Uterus (tissue), 4 donors: ENCODE measurements at places on chromosomes 5 and 9. TPM values are rescaled to one million over a fixed set of nuclear protein-coding genes. Genes with fewer than 3 reads are reported as not detected.

GRCh38 chr5:86596476-86596875 lies 21.3 kb upstream of the COX7C start:
- H3K27me3 ChIP-seq: no peaks in the 10 kb centered on the region
- H3K4me3 ChIP-seq: no peak overlapping the region
- H3K36me3 ChIP-seq: no peaks in the 10 kb centered on the region
- DNase-seq: no peak
- H3K27ac ChIP-seq: no peak overlapping the region

GRCh38 chr9:23783509-23783908 lies 42.5 kb downstream of the ELAVL2 start:
- H3K27ac ChIP-seq: no peak overlapping the region
- no peaks in the 10 kb centered on the region for H3K36me3 ChIP-seq
- H3K27me3 ChIP-seq: no peaks in the 10 kb centered on the region
- DNase-seq: no peak

GRCh38 chr9:130200038-130200849 lies 28.0 kb downstream of the NCS1 start:
- no peak overlapping the region for H3K4me3 ChIP-seq
- H3K4me1 ChIP-seq: peaks cover 22% of the 10 kb centered on the region
- no peaks in the 10 kb centered on the region for H3K36me3 ChIP-seq
- H3K27me3 ChIP-seq: no peaks in the 10 kb centered on the region
- H3K27ac ChIP-seq: peak overlapping the region; percentile 80

DNA sequence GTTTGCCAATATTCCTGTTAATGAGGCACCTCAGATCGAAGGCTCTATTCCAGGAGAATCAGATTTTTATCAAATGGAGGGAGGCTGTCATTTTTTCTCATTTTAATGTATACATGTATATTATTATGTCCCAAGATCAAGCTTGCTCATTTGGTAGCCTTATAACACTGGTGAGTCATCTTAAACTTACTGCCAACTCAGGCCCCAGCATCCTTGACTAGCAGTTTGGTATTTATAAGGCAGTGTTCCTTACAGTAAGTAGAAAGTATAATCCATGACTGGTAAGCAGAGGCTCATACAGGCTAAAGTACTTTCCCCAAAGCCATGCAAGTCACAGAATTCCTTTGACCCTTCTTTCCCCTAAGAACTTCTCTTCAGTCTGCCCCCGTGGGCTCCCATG lies 90.7 kb upstream of the NR3C1 start:
- no peak overlapping the region for H3K27ac ChIP-seq
- H3K27me3 ChIP-seq: no peaks in the 10 kb centered on the region
- no peak overlapping the region for H3K4me3 ChIP-seq
- no peak for DNase-seq

DNA sequence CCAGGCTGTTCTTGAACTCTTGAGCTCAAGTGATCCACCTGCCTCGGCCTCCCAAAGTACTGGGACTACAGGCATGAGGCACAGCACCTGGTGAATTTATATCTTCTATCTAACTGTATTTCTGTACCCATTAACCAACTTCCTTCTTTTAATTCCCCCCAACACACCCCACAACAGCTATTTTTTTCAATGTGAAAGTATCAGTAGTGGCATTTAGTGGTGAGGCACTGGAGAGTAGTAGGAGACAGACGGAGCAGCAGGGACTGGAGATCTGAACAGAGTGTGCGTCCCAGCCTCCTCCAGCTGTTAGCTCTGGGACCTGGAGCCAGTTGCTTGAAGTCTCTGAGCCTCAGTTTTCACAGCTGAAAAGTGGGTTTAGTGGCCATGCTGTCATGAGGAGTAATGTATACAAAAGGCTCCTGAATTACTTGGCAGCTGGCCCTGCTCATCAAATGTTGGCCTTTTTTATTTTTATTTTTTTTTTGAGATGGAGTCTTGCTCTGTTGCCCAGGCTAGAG lies 11.0 kb upstream of the EEIG1 start:
- H3K36me3 ChIP-seq: no peaks in the 10 kb centered on the region
- H3K27ac ChIP-seq: no peak overlapping the region
- DNase-seq: no peak
- H3K27me3 ChIP-seq: no peaks in the 10 kb centered on the region

Gene PCSK5
- 24.3 TPM for total RNA-seq

Gene TGFBI
- total RNA-seq: 27.9 TPM

Gene IQGAP2
- 9.1 TPM for total RNA-seq

Gene REEP2
- total RNA-seq: 7.4 TPM

Gene ENHO
- not detected for total RNA-seq
